ENCODE measurements at places on chromosomes 2 and 18. TPM values are rescaled to one million over a fixed set of nuclear protein-coding genes. Genes with fewer than 3 reads are reported as not detected.

Gene TDRD15
- not detected for total RNA-seq

Gene ZAP70
- 294 TPM for total RNA-seq

Gene EFHD1
- total RNA-seq = 1.1 TPM

Gene CCDC138
- 10.9 TPM for total RNA-seq

Gene AQP12A
- total RNA-seq = not detected

Gene FEV
- not detected for total RNA-seq

Gene HOXD13
- not detected for total RNA-seq

Gene TNFAIP6
- total RNA-seq = not detected

Gene NEU4
- total RNA-seq = 0.64 TPM

Gene DUSP2
- total RNA-seq = 24.9 TPM

Gene PASK
- total RNA-seq = 66.9 TPM

Gene GPR148
- not detected for total RNA-seq

Gene LAMA3
- 0.11 TPM for total RNA-seq

Gene TRMT61B
- 14.3 TPM for total RNA-seq

Gene NCKAP5
- not detected for total RNA-seq

Gene RBBP8
- 79.9 TPM for total RNA-seq

Gene IL1RL2
- total RNA-seq = not detected

Gene SLC30A3
- 0.48 TPM for total RNA-seq

Gene MAP3K20
- total RNA-seq = 16.8 TPM

Gene SFTPB
- total RNA-seq = not detected

Gene UGT1A10
- total RNA-seq = not detected

Gene MC4R
- total RNA-seq = not detected

Gene RGPD3
- 0.30 TPM for total RNA-seq

Gene SATB2
- 0.07 TPM for total RNA-seq

Gene SIX3
- total RNA-seq = 0.14 TPM

Gene NEUROD1
- not detected for total RNA-seq

Gene PRSS56
- not detected for total RNA-seq

Gene SCN9A
- total RNA-seq = 1.9 TPM

Gene STAMBP
- 37.0 TPM for total RNA-seq

Gene HOXD4
- total RNA-seq = not detected

Gene RND3
- total RNA-seq = not detected

Gene SPRED2
- total RNA-seq = 7.7 TPM

Gene EVA1A
- total RNA-seq = not detected

Gene TMEM185B
- 33.3 TPM for total RNA-seq

Gene PRKAG3
- total RNA-seq = not detected

Gene GALNT14
- total RNA-seq = 0.20 TPM

Gene ZNF804A
- not detected for total RNA-seq

Gene EIF2AK3
- total RNA-seq = 25.3 TPM

Gene CDKL4
- total RNA-seq = 0.59 TPM

Gene PSMA8
- 1.7 TPM for total RNA-seq

Gene CRYGD
- not detected for total RNA-seq

Gene LOXL3
- total RNA-seq = 1.9 TPM
